Activated gamma-delta T cell treated with anti-CD3 and anti-CD28 coated beads, Interleukin-2, amount 50 U/mL, for 16 hours (primary cell): ENCODE measurements at places on chromosomes 2 and 18.

DNA sequence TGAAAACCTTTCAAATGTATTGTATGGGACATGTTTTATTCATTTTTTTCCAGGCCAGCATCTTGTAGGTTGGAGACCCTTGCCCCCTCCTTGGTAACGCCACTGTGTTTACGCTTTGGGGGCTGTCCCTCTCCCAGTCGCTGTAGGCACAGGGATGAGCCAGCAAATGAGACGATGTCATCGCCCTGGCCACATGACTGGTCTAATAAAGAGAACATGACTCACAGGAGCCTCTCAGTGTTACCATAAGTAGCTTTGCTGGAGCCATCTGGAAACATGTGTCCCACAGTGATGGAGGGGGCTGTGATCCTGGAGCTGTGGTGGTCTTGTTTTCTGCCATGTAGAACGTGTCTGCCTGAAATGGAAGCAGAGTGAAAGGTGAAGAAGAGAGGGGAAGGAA is 78.9 kb downstream of the CD8B2 start:
- DNase-seq = no peak

DNA sequence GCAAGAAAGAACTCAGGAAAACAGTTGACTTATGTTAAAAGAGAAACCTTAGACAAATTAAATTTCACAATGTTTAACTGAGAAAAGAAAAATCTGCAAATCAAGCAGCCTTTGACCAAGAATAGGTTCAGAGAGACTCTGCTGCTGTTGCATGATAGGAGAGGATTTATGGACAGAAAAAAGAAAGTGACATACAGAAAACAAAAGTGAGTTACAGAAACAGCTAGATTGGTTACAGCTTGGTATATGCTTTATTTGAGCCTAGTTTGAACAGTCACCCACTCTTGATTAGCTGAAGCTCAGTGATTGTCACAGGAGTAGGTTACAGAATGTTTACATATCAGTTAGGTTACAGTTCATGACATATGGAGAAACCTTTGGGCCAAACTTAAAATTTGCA is 258.2 kb upstream of the SPOPL start:
- DNase-seq = no peak

DNA sequence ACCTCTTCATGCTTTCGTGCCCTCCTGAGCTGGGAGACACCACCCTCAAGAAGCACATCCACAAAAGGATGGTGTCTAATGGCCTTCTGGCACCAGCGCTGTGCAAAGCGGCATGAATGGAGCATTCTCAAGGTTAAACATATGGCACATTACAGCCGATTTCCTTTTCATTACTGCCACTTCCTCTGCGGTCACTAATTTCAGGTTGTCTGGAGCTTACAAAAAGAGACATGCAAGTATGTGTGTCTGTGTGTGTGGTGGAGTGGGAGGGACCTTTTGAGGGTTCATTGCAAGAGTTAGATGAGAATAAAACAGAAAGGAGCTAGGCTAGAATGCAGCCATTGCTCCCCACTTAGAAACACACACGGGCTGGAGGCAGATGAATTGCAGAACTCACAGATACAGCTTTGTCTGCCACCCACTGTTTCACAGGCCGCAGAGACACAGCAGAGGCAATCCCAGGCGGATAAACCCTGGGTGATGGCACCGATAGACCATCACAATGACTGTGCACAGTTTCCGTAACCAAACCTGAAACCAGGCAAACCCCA is 76.0 kb downstream of the TGIF1 start:
- DNase-seq = peak; percentile 4

GRCh38 chr2:1101011-1101782 is 150.5 kb downstream of the SNTG2 start:
- no peak for DNase-seq

GRCh38 chr2:232287316-232287715 is 91.2 kb upstream of the ALPP start:
- no peak for DNase-seq

DNA sequence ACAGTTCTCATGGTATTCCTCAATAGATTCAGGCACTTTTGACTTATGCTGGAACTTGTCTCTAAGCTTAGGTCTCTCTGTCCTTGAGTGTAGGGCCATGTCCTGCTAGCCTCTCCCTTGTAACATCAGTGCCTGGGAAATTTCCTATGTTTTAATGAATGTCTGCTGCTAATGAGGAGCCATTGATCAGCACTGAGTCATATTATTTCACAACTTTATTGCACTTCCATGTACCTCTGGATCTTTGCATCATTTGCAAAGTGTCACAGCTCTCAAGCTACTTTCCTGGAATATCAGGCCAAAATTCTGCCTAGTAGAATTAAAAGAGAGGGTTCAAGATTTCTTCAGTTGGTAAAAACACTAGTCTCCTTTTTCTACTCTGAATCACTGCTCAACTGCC is 102.5 kb downstream of the GAREM1 start:
- no peak for DNase-seq

GRCh38 chr18:5620289-5620688 is 76.5 kb upstream of the EPB41L3 start:
- no peak for DNase-seq

DNA sequence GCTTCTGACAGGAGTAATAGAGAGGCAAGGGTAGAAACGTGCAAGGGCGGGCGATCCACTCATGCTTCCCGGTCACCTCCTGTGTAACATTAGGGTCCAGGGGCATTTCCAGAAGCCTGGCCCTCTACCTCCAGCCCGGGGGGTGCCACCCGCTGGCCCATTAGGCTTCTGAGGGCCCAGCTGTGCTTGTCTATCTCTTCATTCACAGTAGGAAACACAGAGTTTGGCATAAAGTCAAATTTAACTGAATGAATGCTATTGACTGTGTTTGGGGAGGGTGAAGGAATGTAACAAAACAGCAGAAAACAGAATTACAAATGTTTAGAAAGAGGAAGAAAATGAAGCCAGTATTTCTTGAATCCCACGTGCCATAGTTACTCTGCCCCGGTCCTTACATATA is 112.4 kb upstream of the SLC66A3 start:
- no peak for DNase-seq

DNA sequence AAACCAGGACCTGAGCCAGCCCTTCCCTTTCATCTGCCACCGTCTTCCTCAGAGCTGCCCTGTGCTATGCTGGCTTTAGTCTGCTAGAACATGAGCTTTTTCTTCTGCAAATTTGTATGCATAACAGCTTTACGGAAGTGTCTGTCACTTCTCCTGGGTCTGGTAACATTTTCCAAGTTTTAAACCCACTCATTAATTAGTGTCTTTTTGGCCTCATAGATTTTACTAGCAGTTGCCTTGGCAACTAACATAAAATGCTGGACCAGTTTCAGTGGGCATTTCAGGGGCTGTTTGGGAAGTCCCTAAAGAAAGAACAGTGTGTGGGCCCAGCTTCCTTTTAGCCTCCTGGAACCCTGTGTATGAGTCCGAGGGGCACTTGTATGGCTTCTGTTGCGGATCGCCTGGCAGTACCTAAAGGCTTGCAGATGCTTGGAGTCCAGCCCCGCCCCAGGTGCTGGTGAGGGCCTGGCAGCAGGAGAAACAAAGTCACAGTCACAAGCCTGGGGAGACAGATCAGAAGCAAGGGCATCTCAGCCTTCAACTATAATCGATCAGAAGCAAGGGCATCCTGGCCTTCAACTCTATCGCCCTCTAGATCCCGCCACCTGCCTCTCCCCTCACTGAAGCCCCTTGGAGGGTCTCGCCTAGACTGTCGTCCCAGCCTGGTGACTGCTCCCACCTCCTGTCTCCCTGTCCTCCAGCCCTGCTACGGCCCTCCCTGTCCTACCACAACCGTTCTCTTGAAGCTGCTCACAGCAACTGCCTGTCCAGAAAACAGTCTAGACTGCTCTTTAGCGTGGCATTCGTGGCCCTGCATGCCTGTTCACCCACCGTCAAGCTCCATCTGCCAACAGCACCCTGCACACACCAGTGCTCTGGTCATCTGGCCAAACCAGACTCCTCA is 36.8 kb upstream of the MAPRE3 start:
- DNase-seq = no peak

DNA sequence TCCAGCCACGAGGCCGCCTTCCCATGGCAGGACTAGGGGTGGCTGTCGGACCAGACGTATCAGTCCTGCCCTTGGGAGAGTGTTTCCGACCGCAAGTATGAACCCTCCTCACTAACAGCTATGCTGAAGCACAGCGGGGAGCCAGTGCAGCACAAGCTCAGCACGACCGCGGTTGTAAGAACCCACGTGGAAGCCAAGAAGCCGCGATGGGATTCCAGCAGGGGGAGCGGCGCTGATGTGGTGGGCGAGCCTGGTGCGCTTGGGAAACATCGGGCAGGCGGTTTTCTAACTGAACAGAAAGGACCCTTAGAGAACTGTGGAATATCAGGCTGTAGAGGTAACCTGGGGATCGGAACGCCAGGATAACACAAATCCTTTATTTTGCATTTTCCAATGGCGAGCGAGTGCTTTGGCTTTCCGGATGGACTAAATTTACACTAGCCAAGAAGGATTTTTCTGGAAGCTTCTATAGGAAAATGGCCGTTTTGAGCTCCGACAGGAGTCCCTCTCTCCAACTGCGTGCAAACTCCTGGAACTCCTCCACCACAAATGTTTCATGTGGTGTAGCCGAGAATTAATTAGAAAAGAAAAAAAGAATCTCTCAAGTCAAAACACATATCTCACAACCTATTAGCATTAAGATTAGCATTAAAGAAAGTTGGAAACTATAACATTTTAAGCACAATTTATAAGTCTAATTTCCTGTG is 132.0 kb upstream of the MYCN start:
- DNase-seq = no peak

DNA sequence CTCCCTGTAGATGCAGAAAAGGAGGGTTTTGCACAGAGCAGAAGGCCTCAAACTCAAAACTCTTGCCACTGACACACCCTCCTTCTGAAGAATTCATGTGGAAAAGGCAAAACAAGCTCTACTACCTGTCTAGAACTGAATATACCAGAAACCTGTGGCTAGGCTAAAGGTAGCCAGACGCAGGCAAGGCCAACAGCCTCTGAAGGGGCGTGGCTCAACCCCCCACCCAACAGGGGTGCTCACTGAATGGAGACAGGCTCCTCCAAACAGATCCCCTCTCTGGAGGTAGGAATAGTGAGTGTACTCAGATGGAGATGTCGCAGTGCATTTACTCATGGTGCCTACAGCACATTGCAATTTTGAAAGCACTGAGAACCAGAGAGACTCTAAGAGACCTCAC is 3.0 kb upstream of the STK17B start:
- DNase-seq = no peak

DNA sequence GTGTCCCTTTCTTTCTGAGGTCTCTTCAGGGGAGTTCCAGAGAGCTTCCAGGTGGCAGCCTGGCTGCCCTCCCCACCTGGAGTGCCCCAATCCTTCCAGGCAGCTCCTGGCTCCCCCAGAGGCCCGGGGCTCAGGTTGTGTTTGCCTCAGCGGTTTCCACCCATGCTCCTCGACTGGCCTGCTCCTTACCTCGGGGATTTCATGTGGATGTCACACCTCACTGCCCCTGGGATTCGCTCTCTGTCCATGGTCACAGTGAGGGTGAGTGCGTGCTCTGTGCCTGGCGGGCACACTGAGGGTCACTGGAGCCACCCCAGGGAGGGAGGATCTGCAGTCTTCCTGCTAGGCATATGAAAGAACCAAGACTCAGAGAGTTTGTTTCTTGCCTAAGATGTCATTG is 2.1 kb upstream of the TOGARAM2 start:
- no peak for DNase-seq

GRCh38 chr2:223801736-223802135 is 35.6 kb downstream of the AP1S3 start:
- no peak for DNase-seq

DNA sequence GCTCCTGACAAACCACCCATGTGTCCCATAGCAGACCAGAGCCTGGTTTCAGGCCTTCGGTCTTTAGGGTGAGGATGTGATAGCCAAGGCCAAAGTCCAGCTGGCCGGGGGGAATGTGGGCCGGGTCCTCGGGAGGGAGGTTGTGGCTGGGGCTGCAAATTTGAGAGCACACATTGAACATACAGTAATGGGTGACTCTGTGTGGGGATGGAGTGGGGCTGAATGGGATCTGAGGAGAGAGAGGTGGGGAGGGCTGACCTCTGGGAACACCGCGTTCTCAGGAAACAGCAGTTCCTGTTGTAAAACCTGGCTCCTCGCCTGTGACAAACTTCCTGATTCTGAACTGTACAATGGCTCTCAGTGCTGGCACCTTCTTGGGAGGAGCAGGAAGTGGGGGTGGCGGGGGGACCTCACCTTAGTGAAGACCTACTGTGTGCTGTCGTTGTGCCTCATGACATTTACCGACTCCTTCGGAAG is 48.8 kb downstream of the MCFD2 start:
- DNase-seq = no peak

DNA sequence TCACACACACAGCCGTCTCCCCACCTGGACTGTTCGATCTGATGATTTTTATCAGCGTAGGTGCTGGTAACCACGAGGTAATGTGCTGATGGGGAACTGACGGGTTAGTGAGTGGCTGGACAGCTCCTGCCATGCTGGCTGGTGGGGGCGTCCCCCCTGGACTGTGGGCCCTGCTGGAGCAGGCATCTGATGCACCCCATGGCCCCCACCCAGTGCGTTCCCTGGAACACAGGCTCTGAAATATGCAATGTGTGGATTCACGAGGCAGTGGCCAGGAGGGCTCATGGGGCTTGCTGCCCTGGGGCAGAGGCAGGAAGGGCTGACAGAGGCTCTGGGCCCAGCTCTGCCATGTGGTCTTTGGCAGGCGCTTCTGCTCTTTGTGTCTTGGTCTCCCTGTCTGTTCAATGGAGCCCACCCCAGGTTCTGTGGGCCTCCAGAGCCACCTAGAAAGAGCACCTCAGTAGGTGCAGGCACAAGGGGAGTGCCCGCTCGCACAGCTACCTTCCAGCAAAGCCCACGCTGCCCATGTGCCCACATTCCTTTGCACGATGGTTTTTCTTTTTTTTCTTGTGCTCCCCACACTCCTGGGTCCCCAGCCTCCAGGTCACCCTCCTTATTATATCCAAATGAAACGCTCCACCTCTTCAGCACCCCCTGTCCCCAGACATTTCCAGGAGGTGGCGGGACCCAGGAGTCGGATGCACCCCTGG is 10.3 kb upstream of the PXDN start:
- DNase-seq = no peak

DNA sequence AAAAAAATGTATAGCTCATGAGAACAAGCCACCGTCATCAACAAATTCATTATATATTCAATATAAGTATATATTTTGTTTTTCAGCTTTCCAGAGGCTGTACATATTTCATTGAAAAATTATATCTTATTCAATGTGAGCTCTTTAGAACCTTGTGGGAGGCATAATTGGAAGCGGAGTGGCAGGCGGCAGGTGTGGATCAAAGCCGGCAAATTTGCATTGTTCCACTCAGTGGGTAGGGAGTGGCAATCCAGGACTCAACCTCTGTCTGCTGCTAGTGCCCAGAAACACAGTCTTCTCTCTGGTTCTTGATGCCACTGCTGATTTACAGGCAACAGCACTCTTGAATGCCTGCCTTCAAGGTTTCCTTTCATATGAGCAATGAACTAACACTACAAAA is 46.9 kb downstream of the GCA start:
- DNase-seq = no peak

GRCh38 chr2:41963661-41964525 is 83.9 kb upstream of the PKDCC start:
- DNase-seq = no peak
